ENCODE measurements at places on chromosomes 12 and 14.

GRCh38 chr12:4763549-4763948 lies 43.3 kb downstream of the GALNT8 start:
- peak; percentile 66 for DNase-seq

GRCh38 chr14:79167957-79168356 lies 997.8 kb downstream of the NRXN3 start:
- no peak for DNase-seq

DNA sequence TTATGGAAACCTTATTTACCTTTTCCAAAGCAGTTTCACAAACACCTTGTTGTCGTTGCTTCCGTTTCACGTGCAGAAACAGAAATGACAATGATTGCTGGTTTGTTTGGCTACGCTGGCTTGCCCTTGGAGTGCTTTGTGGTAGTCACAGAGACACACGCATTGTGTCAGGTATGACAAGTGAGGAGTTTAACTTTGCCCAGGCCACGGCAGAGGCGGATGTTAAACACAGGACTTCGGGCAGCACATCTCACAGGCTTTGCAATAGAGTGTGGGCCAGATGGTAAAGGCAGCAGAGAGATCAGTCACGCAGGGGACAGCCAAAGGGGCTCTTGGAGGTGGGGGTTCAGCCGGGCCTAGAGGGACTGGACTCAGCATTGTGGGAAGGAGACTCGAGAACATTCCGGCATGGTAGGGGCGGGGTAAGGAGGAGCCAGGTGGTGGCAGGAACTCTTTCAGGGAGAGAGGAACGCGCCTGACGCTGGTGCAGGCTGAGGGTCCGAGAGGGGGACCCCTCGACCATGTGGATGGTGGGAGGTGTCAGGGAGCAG lies 59.8 kb upstream of the KCNA1 start:
- DNase-seq, result no peak

- no peak for DNase-seq
Measured at GRCh38 chr14:26525085-26525484, 72.7 kb downstream of the NOVA1 start.

GRCh38 chr14:95956601-95957460 lies 80.2 kb downstream of the TUNAR start:
- no peak for DNase-seq

DNA sequence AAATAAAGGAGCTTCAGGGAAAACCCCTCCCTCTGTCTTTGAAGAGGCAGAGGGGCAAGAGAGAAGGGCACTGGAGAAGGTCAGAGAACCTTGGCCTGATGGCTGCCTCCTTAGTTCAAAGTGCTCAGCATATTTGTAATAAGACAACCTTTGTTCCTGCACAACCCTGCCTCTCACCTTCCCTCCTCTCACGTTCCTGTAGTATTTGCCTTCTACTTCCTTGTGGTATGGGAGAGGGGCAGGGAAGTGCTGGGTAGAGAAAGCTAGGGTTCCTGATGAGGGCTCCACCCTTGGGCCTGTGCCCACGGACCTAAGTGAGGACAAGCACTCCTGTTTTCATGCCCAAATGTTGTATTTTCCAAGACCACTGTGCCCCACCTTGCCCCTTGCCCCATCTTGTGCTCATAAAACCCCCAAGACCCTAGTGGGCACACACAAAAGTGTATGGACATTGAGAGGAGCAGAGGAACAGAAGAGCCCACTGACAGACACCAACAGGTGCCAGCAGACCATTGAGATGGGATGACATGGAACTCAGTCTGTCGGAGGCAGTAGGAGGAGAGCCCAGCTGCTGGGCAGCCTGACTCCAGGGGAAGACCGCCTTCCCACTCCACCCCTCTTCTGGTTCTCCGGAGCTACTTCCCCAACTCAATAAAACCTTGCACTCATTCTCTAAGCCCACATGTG lies 261.5 kb upstream of the CCDC196 start:
- DNase-seq, result no peak

DNA sequence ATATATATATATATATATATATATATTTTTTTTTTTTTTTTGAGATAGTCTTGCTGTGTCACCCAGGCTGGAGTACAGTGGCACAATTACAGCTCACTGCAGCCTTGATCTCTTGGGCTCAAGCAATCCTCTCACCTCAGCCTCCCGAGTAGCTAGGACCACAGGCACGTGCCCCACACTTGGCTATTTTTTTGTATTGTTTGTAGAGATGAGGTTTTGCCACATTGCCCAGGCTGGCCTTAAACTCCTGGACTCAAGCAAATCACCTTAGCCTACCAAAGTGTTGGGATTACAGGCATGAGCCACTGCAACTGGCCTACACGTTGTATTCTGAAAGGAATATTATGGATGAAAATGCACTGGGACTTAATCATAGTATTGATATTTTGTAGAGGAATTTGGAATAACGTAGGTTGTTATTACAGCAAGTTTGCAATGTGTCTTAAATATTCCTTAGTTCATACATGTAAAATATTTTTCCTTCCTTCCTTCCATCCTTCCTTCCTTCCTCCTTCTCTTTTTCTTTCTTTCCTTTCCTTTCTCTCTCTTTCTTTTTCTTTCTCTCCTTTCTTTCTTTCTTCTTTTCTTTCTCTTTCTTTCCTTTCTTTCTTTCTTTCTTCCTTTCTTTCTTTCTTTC lies 862 bp downstream of the KLRB1 start:
- no peak for DNase-seq

DNA sequence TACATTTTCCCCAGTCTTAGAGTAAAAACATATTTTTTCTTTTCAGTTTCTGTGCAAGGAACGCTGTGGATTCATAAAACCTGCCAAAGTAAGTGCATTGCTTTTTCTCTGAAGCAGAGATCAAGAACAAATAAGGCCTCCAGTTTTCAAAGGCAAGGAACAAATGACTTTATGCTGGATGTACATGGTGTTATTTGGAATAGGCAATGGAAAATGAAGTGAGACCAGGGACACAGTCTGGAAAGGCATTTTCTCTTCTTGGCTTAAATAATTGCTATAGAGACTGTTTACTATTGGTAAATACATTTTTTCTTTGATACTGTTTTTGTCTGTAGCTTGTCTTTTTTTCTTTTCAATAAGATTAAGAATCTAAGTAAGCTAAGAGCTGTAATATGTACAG lies 725.9 kb upstream of the MDGA2 start:
- no peak for DNase-seq

DNA sequence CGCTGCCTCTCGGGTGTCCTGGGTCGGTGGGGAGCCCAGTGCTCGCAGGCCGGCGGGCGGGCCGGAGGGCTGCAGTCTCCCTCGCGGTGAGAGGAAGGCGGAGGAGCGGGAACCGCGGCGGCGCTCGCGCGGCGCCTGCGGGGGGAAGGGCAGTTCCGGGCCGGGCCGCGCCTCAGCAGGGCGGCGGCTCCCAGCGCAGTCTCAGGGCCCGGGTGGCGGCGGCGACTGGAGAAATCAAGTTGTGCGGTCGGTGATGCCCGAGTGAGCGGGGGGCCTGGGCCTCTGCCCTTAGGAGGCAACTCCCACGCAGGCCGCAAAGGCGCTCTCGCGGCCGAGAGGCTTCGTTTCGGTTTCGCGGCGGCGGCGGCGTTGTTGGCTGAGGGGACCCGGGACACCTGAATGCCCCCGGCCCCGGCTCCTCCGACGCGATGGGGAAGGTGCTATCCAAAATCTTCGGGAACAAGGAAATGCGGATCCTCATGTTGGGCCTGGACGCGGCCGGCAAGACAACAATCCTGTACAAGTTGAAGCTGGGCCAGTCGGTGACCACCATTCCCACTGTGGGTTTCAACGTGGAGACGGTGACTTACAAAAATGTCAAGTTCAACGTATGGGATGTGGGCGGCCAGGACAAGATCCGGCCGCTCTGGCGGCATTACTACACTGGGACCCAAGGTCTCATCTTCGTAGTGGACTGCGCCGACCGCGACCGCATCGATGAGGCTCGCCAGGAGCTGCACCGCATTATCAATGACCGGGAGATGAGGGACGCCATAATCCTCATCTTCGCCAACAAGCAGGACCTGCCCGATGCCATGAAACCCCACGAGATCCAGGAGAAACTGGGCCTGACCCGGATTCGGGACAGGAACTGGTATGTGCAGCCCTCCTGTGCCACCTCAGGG lies 679 bp downstream of the ARF6 start:
- peak; percentile 53 for DNase-seq

GRCh38 chr12:128783129-128783574 lies 40.6 kb downstream of the SLC15A4 start:
- no peak for DNase-seq

Data from ovary (tissue), 10 donors.